ENCODE measurements at places on chromosomes 16 and 17.
A peak's percentile ranks its signal among the peaks of the same experiment; 100 is the strongest.

DNA sequence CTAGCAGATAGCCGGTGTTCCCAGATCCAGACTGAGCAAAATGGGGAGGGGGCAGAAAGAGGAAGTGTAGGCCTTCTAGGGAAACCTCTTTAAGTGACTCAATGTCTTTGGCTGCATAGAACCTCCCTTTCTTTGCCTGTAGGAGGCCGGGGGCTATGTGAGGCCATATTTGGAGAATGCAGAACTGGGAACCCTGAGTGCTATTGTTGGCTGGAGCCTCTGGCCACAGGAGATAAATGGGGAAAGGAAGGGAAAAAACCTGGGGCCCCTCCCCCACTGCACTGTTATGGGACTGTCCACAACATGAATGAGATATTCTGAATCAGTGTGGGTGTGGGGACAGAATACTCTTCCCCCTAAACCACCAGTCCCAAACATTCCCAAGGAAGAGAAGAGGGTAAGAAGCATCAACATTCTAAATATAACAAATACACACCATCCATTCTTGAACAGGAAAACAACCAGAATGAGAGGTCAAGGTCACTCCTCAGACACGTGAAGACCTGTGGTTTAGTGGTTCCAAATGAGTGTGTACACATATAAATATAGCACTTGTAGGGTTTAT is 2.4 kb downstream of the VPS25 start:
- no peak for DNase-seq

DNA sequence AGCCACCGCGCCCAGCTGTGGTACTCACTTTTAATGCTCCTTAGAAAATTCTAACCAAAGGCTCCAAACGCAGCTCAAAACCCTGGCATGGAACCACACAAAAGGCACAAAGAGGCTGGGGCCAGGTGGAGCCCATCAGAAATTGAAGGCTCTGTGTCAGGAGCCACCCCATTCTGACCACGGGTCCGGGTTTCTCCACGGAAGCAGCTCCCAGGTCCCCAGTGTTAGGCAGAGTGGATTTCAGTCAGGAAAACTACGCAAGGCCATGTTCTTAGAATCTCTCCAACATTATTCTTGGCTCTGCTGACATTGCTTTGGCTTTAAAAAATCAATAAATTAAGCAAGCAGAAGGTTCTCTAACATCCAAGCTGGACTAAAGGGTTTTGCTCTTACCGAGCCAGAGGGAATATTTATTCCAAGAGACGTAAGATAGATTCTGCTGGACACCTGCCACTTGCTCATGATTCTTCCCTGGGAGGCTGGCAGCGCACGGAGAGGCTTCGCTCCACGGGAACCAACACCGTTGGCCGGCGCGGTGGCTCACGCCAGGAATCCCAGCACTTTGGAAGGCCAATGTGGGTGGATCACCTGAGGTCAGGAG is 93.5 kb downstream of the NXN start:
- peak; percentile 83 for DNase-seq

DNA sequence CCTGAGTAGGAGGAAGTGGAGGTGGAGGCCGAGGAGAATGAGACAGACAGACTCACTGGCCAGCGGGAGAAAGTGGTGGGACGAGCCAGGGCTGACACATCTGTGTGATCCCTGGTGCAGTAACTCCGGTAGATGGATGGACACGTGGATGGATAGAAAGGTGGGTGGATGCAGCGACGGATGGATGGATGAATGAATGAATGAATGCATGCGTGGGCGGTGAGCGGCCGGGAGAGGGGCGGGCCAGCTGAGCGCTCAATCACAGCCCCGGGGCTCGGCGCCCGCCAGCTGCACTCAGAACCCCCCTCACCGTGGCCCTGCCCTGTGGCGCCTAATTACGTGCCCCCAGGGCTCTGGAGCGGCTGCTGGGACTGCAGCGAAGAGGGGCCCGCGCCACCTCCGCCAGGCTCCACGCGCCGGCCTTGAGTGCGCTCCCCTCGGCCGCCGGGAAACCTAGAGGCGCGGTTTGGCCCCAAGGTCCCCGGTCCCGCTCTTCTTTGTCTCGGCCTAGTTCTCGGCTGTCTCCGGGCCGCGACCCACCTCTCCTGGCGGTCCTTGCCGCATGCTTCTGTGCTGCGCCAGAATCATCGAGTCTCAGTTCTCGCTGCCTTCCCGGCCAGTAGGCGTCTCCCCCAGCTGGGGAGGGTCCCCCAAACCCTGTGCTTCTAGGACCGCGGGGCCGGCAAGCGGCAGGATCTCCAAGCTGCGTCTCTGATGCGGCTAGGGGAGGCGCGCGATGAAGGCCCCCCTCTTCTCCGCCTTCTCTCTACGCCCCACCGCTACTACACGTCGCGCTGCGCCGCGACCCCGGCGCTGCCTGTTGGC is 41.0 kb downstream of the RAI1 start:
- peak; percentile 79 for DNase-seq

GRCh38 chr16:62249069-62249468 is 212.8 kb upstream of the CDH8 start:
- DNase-seq, result no peak

DNA sequence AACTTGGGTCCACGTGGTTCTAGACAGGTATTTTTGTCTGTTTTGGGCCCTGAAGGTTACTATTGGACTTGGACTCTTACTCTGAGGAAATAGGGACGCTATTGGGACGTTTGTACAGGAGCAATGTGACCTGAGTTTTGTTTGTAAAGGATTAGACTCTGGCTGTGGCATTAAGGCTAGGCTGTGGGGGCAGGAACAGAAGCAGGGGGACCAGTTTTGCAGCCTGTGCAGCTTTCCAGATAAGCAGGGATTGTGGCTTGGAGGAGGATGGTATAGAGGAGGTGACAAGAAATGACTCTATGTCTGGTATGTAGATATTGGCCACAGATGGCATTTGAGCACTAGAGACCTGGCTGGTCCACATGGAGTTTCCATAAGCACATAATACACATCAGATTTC is 12.8 kb downstream of the NOD2 start:
- DNase-seq, result no peak

DNA sequence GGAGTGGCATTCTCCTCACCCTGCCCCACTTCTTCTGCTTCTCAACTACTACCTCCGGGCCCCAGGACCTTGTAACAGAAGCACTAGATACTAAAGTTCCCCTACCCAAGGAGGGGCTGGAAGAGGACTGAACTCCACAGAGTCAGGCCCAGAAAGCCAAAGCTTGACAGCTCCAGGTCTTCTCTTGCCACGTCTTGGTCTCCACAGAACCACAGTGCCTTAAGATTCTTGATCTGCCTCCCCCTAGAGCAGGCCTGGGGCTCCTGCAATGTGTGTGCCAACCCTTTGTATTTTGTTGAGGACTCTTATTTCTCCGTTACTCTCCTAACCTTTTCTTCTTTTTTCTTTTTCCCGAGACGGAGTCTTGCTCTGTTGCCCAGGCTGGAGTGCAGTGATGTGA is 4.0 kb downstream of the SLC16A13 start:
- DNase-seq, result no peak

DNA sequence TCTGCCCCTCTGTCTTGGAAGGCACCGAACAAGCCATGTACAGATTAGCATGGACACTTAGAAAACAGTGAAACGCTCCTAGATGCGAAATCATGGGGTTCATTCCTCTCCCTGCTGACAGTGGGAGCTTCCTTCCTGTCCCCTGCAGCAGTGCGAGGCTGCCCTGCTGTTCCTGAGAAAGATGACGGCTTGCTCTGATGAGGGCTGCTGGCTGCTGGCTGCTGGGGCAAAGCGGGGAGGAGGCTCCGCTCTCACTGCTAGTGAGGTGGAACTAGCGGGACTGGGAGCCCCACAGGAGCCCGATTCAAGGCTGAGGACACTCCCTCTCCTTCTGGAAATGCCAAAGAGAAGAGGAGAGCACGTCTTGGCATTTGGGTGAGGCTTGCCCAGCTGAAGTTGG is 25.9 kb upstream of the CACNG4 start:
- DNase-seq, result no peak

- DNase-seq, result no peak
Measured at GRCh38 chr17:64938925-64939474, 19.7 kb upstream of the LRRC37A3 start.

DNA sequence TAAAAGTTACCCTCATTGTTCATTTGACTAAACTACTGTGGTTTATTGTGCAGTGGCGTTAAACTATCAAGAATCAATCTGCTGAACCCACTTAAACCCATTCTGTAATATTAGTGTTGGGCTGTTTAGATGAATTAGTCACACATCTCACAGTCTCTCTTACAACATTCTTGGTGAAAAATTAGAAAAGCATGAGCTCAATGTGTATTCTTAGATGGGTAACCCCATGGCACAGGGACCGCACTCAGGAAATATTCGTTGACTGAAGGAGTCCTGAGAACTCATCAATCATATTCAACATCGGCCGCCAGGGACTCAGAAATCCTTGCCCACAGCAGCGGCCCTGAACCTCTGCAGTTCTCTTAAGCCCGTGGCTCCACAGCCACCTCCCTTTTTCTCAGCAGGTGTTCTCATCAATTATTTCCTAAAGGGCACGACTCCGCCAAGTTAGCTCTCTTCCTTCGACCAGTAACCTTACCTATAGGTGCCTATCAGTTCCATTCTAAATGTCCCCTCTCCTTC is 155.6 kb downstream of the STX8 start:
- no peak for DNase-seq
